IMR-90 (cell line): ENCODE measurements at places on chromosomes 11 and 22. TPM values are rescaled to one million over a fixed set of nuclear protein-coding genes. Genes with fewer than 3 reads are reported as not detected.

TFIP11 gene
- polyA plus RNA-seq, result 22.5 and 23.6 TPM in 2 replicates

DNA sequence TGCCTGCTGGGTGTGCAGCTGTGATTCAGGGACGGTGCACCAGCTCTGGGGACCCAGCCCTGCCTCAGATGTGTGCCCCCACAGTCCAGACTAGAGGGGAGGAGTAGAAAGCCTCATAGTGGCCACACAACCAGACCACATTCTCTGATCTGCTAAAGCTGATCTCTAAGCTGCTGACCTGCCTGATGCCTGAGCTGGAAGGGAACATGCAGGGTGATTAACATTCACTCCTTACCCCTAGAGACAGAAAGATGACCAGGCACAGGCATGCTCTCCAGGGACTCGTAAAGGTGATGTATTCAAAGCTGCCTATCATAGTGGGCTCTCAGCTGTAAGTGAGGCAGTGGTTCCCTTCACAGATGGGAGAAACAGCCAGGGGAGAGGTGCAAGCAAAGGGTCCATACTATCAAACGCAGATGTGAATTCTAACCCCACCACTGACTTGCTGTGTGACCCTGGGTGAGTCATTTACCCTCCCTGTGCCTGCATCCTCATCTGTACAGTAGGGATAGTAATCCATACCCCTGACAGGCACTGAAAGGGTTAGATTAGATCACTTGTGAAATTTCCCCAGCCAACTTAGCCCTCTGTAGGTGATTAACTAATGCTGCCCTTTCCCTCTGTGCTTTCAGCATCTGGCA lies 29.0 kb upstream of the LRRC32 start:
- DNase-seq, result peak; percentile 48
- no peaks in the 10 kb centered on the region for H3K36me3 ChIP-seq
- H3K27ac ChIP-seq, result peak overlapping the region; percentile 20; the same call in 1 of the 2 replicates
- no peaks in the 10 kb centered on the region for H3K27me3 ChIP-seq
- H3K4me1 ChIP-seq, result peaks cover 21% of the 10 kb centered on the region

VSTM5 gene
- 0.17 and 0.43 TPM in 2 replicates for polyA plus RNA-seq

- no peaks in the 10 kb centered on the region for H3K4me1 ChIP-seq
- no peak overlapping the region for H3K4me3 ChIP-seq
- DNase-seq, result no peak
- no peaks in the 10 kb centered on the region for H3K27me3 ChIP-seq
- no peak overlapping the region for H3K27ac ChIP-seq
These were observed 92.1 kb upstream of the TTC12 start for GRCh38 chr11:113222241-113222640.

- H3K27me3 ChIP-seq, result no peaks in the 10 kb centered on the region
- DNase-seq, result peak; percentile 4
- no peaks in the 10 kb centered on the region for H3K4me1 ChIP-seq
- no peak overlapping the region for H3K4me3 ChIP-seq
These were observed 199.5 kb downstream of the AASDHPPT start for GRCh38 chr11:106276859-106277436.

DNA sequence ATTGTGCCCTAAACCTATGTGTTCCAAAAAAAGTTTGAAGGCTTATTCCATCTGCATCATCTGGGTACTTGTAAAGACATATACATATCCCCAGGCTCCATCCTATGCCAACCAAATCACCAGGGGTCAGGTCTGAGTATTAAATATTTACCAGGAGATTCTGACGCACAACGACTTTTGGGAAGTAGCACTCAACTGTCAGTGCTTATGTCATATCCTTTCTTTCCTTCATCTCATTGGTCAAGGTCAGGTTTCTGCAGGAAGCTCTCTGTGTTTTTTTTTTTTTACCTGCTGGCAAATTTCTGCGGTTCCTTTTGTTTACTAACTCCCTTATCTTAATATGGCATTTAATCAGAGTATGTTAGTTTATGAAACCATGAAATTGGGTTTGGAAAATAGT lies 22.5 kb upstream of the CYP2R1 start:
- peaks cover 1% of the 10 kb centered on the region for H3K27me3 ChIP-seq
- H3K4me1 ChIP-seq, result no peaks in the 10 kb centered on the region
- DNase-seq, result no peak
